ENCODE measurements at places on chromosomes 11 and 22.

DNA sequence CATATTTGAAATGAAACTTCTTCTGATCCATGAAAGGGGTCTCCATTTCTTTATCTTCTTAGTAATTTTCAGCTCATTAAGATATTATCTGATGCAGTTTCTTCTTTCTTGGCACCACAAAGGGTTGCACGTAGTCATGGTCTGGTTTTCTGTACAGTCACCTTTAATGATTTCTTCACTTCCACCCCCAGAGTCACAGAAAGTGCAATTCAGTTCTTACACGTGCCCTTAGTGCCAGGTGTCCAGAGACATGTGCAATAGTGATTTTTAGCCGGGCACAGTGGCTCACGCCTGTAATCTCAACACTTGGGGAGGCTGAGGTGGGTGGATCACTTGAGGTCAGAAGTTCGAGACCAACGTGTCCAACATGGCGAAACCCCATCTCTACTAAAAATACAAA lies 202.8 kb upstream of the MTNR1B start:
- DNase-seq, result no peak

DNA sequence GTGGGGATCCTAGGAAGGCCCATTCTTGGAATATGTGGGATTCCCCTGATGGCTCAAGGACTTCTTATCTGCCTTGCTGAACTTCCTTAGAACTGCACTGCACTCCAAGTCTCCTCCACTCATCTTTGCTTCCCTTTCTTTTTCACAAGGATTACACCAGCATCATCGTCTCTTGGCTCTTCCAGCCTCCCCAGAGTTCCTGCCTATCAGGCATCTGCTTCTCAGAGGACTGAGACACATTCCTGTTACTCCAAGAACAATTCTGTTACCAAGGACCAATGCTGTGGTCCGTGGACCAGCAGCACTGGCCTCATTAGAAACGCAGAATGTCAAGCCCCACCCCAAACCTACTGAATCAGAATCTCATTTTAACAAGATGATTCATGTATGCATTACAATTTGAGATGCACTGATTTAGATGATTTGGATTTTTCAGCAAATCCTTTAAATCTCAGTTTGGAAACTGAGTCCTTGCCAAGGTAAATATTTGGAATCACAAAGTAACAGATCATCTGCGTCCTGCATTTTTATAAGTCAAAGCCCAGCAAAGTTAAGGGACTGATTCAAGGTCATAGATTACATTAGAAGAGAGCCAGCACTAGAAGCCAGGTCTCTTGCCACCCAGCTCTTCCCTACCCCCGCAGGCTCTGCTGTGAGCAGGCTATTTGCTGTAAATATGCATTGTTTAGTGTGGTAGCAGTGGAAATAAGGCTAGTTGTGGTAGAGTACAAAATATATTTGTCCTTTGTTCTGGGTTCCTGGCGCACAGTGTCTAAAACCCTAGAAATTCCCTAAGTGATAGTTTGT lies 110.9 kb downstream of the SWAP70 start:
- DNase-seq, result no peak

DNA sequence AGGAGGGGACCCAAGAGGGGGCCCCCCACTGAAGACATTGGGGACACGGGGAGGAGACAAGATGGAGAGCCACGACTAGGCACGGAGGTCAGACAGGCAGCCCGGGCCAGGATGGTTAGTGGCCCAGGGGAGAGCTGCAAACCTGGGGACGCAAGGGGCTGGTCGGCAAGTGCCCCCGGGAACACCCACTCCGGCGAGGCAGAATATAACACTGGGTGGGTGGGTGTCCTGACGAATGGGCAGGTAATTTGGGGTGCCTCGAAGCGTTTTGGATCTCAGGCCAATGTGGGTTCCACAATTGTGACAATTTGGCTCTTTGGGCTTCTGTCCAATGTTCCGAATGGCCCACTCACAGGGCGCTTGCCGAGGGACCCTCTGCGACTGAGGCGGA lies 9.9 kb downstream of the IGF2 start:
- DNase-seq, result no peak

GRCh38 chr22:40714499-40715337 lies 35.4 kb downstream of the MCHR1 start:
- peak; percentile 97 for DNase-seq

- DNase-seq, result no peak
Measured at GRCh38 chr11:4891996-4892640, 10.4 kb downstream of the OR51T1 start.

DNA sequence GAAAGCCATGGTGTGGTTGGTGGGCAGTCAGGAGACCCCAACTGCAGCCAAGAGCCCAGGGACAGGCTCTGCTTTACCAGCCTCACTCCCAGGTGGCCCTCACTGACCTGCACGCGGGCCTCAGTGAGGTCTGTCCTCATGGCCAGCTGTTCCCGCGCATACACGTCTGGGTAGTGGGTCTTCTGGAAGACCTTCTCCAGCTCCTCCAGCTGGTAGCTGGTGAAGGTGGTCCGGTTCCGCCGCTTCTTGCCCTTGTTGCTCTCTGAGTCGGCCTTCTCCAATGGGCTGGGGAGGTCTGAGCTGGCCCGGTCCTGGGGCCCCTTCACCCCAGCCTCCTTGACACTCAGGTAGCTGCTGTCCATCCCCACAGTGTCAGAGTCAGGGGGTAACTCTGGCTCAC lies 34.7 kb downstream of the ALX4 start:
- no peak for DNase-seq

DNA sequence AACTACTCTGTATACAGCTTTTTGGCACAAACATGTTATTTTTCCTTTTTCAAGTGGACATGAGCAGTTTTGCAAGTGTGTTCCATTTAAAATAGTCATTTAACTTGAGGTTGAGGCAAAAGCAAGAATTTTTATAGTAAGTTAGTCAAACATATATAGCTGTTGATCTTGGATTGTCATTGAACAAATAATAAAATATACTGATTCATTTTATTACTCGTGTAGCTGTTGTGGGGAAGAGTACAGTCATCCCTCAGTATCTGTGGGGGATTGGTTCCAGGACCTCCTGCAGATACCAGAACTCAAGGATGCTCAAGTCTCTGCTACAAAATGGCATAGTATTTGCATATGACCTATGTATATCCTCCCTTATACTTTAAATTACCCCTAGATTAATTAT lies 45.3 kb downstream of the EXT2 start:
- DNase-seq, result no peak

DNA sequence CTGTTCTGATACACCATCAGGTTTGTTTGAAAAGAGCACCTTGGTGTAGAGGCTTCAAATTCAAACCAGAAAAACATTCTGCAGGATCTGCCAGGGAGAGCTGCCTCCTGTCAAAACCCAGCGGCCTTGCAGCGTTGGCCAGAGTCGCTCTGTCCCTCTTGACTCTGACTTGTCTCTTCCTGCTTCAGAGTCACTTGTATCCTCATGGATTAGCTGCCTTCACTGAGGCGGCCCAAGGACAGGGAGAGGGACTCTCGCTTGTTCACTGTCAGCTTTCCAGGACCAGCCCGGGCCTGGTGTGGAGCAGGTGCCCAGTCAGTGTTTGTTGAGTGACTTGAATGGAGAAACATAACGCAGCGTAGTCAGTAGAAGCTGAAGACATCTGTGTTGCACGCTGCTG lies 18.0 kb downstream of the TBC1D22A start:
- no peak for DNase-seq

DNA sequence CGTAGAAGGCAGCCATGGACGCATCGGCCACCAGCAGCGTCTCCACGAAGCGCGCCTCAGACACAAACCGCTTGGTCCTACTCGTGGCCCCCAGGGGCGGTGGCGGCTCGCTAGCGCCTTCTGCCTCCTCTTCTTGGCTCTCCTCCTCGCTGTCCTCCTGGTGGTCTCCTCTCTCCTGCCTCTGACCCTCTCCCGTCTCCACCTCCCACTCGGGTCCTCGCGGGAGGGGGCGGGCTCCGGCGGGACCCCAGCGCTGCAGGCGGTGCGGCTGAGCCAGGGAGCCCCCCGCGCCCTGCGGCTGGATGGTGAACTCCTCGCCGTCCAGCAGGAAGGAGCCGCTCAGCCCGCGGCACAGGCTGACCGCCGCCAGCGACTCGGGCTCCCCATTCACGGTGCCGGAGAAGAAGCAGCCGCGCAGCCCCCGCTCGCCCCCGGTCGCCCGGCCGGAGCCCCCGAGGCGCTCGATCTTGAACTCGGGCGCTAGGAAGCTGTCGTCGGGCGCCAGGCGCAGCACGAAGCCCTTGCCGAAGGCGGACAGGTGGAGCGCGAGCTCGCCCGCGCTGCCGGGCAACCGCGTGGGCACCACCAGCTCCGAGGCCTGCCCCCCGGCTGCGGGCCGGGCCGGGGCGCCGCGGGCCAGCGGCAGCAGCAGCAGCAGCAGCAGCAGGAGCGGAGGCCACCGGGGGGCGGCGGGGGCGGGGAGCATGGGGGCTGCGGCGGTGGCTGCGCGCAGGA lies 661 bp downstream of the ADAMTS8 start:
- DNase-seq, result peak; percentile 62

DNA sequence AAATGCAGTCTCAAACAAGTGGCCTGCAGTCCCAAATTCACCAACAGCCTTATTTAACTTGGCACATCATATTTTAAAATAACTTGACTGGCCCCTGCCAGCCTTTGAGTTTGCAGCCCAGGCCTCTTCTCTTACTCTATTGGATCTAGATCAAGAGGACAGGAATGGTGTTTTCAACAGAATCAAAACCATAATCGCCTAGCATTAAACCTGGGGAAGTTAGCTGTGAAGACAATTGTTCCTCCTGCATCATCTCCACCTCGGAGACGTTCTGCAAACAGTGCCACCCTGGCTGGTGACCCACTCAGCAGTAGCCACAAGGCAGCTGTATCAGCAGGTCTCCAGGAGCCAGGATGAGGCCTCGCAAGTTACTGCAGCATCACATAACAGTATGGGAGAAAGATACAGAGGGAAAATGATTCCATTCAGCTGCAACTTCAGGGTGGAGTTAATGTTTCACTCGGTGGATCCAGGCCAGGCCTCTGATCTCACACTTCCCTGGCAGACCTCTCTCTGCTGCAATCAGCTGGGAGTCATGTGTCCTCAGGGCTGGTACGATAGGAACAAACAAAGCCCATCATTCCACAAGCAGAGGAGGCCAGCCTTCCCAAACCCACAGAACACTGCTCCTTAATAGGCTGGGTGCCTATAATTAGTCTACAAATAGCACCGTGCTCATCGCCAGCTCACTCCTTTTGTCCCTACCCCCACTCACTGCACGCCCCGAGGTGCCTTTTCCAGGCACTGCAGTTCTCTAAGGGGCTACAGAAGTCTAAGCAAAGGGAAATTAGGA lies 18.6 kb upstream of the SCN2B start:
- DNase-seq, result peak; percentile 91

- no peak for DNase-seq
Measured at GRCh38 chr11:38254913-38255312, 1656.9 kb upstream of the RAG2 start.

DNA sequence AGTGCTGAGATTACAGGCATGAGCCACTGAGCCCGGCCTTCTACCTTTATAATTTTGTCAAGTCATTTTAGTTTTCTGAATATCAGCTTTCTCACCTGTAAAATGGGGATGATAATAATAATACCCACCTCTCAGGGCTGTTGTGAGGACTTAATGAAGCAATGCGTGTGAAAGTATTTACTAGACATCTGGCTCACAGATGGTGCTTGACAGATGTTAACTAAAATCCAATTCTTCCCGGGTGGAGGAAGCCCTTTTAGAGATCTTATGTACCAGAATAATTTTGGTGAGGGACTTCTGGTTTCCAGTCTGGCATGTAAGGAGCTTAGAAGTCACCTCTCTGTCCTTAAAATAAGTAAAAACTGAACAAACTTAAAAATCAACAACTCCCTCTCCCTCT lies 43.7 kb upstream of the NUP160 start:
- peak; percentile 26 for DNase-seq

DNA sequence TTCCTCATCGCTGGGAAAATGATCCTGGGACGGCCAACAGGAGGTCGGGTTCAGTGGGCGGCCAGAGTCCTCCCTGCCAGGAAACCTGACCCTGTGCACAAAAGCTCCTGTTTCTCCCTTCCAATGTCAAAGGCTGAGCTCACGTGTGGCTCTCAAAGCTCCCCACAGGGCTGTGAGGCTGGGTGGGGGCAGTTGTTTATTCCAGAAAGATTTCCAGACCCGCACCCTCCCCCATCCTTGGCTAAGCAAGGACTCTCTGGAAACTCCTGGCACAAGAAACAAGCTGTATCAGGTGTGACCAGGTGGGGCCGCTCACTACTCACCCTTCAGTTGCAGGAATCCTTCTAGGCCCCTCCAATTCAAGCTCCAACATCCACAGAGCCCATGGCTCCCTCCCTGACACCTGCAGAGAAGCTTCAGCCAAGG lies 131.9 kb downstream of the SHANK2 start:
- peak; percentile 54 for DNase-seq

DNA sequence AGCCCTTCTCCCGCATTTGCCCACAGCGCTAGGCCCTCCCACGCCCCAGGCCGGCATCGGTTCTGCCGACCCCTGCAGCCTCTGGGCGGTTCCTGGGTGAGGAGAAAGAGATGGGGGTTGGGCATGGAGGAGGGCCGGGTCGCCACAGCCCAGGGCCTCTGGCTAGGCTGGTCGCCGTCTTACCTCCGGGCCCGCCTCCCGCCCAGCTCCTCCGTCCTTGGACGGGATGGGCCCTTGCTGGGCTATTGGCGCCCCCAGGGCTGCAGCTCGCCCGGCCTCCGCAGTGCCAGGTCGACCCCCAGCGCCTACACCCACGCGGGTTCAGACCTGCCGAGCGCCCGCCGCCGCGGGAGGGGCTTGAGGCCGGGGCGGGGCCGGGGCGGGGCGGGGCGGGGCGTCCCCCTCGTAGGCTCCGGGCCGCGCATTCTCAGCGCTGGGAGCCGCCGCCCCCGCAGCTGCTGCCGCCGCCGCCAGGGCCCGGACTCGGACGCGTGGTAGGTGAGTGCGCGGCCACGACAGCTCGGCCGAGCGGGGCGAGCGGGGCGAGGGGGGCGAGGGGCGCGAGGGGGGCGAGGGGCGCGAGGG lies at the start of gene CD151:
Gene CD151, plus strand, starts transcription at position 424 of the 585 bp plus-strand sequence. CDS start 3,118 bp downstream, outside the sequence.
- peak; percentile 85 for DNase-seq

DNA sequence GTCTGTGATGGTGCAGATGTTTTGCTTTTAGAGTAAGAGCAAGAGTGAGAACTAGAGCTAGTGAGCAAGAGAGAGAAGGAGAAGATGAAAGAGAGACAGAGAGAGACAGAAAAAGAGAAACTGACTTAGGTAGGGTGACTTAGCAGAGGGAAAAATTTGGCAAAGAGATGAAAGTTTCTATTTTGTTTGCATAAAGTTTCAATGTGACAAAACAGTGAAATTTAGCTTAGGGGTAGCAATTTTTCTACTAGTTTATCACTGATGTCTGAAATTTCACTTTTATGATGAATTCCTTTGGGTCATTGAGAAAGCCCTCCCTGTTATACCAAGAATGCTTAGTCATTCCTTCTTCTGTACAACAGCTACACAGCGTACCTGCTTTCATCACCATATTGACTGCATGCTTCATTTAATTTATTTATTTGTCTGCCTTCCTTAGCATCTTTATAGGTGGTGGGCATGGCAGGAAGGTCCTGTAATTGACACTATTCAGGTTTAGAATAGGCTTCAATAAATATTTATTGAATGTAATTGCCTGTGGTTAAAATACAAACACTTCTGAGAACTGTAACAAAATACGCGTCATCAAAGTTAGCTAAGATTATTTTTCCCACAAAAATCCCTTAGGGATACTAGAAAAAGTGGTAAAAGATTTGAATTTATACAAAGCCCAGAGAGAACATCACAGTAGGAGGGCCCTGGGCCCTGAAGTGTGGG lies 19.9 kb upstream of the CTSC start:
- peak; percentile 91 for DNase-seq
